ENCODE measurements at places on chromosomes 4 and X.

- no peak for DNase-seq
Measured at GRCh38 chrX:142978130-142978684, 47.5 kb upstream of the SPANXN4 start.

DNA sequence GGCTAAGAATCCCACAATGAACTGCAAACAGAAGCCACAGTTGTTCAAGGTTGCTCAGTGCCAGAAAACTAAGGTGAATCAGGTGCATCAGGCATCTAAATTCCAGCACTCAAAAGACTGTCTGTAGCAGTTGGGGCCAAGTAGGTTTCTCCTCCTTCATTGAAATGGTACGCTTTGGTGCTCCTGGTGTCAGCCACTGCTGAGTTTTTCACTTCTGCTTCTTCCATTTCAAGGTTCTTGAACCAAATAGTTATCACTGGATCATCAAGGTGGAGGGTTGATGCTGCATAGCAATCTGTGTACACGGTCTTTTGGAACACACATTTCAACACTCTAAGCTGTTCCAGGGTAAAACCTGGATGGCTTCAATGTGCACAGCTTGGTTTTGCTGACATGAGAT lies 74.4 kb downstream of the TMA16 start:
- DNase-seq, result no peak

DNA sequence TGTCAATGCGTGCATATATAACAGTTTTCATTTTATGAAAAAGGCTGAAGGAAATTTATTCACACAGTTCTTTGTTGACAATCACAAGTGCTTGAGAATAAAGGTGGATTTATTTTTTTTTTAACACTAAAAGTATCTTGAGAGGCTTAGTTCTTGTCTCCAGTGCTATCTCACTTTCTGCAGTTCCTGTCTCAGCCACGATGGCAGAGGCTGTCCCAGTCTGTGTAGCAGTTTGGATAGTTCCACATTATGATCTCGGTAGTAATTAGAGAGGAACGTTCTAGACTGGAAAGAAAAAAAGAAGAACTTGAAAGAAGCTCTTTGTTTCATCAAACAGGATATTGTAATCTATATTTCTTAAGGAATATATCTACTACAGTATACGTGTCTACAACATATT lies 229.0 kb downstream of the UGT8 start:
- no peak for DNase-seq

DNA sequence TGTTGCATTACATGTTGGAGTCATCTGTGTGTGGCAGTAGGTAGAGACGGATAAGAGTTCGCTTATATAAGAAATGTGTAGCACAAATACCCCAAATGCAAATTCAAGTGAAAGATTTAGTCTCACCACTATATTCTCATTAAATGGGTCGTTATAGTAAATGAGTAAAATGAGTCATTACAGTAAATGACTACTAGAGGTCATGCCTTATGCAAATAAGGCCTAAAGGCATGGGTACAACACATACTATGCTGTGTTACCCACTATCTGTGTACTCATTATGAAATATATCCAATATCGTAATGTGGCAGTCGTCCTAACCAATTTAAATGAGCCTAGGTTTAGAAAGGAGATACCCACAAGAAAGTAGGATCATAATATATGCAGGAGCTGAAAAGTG lies 1603.1 kb downstream of the C4orf33 start:
- no peak for DNase-seq

DNA sequence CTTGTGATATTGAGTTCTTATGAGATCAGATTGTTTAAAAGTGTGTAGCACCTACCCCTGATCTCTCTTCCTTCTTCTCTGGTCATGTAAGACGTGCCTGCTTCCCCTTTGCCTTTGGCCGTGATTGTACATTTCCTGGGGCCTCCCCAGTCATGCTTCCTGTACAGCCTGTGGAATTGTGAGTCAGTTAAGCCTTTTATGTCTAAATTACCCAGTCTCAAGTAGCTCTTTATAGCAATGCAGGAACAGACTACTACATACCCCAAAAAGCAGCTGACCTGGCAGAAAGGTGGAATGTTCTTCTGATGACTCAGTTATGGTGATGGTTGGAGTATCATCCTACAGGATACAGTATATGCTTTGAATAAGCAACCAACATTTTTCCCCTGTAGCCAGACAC lies 11.4 kb upstream of the MCUB start:
- no peak for DNase-seq

DNA sequence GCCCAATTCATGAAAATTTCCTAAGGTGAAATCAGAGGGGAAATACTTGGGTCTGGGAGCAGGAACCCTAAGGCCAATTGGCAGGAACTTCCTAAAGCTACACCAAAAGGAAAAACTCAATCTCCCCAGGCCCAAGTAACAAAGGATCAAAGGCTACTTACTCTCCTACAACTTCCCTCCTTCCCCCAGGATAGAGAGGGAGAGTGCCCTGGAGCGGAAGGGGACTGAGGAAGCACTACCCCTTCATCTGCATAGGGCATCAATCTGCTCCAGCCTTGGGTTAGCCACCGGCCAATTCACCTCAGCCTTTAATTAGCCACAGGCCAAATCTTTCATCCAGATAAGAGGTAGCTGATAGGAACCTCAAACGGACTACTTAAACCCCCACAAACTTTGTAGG lies 55.0 kb downstream of the SLC34A2 start:
- no peak for DNase-seq

- DNase-seq, result no peak
Measured at GRCh38 chrX:80354966-80355465, 65.2 kb upstream of the TENT5D start.

DNA sequence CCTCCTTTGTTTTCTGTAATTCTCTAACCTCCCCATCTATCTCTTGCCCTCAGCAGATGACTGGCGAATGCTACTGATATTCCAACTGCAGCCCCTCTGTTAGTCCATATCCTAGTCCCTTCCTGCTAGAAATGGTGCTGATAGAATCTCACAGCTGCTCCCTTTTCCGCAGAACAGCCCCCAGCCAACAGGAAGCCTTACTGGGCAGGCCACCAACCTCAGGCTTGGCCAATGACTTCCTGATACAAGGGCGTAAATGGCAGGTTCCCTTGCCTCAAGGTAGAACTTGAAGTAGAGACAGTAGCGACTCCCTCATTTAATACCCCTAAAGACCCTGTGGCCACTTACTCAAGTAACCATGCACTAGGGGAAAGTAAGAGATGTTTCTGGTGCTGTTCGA lies 26.7 kb upstream of the SLC2A9 start:
- DNase-seq, result no peak
